ENCODE measurements at places on chromosomes 13 and 19.
A peak's percentile ranks its signal among the peaks of the same experiment; 100 is the strongest.

DNA sequence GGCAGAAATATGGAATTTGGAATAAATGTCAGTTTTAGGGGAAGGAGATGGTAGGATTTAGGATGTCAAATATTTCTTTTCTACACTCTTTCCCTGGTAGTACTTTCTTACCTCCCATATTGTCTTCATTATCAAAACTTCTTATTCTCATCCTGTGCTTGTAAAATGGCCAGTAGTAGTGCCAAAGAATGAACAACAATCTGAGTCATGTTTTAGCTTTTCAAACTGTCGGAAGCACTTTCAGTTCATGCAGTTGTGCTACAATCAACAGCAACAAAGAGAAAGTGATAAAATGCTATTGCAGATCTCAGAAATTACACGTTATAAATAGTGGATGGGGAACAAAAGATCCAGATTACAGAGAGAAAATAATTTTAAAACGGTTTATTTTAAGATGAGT lies 193.7 kb upstream of the RXFP2 start:
- DNase-seq: no peak

GRCh38 chr13:75226092-75226491 lies 255.9 kb downstream of the TBC1D4 start:
- DNase-seq: no peak

DNA sequence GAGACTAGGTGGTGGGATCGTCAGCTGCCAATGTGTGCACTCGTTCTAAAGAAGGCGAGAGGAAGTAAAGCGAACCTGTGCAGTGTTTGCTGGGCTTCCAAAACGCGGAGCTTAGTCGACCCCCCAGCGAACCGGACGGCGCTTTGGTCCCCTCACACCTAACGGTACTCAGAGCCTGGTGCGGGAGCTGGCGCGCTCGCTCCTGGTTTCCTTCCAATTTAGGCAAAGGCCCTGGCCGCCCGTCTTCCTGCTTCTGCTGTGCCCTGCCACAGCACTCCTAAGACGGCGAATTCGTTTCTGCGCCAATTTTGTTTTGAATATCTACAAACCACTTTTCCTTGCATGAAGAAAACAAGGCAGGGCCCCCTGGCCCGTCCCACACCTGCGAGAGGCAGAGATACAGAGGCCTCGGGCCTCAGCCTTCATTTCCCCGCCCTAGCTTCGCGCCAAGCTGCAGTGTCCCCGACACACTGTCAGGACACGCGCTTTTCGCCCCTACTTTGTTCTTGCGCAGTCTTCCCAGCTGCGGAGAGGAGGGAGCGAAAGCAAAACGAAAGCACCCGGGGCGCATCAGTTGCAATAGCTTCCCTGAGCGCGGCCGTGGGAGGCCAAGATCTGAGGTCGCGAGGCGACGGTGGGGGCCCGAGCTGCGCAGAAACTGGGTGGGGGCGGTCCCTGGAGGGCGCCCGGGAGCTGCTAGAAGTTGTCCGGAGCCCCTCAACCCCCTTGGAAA lies 111.9 kb downstream of the KCNRG start:
- DNase-seq: no peak

- DNase-seq: no peak
Measured at GRCh38 chr19:5149508-5149907, 180.6 kb downstream of the KDM4B start.

DNA sequence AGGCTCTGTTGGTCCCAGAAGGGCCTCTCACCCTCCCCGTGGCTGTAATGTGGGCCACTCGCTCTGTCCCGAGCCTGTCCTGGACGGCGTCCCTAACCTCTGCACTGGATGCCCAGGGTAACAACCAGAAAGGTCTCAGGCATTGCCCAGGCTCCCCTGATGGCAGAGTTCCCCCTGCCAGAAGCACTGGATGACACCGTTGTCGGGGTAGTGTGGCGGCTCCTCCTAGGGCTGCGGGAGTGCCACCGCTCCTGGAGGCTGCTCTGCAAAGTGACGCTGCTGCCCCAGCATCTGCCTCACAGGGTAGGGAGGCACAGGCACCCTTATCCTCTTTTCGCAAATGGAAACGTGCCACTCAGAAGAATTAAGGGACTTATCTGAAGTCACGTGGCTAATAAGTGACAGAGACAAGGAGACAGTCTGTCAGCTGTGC lies 32.0 kb downstream of the MPHOSPH8 start:
- DNase-seq: peak; percentile 85

- DNase-seq: no peak
Measured at GRCh38 chr13:105725887-105726286, 809.6 kb downstream of the EFNB2 start.

- DNase-seq: peak; percentile 41
Measured at GRCh38 chr19:4576016-4576933, 16.8 kb upstream of the SEMA6B start.

GRCh38 chr19:35462476-35462953 lies 14.5 kb downstream of the FFAR2 start:
- no peak for DNase-seq

Data from NCI-H524 (cell line).